ENCODE measurements at places on chromosomes 7 and 10.

GRCh38 chr7:138875794-138876193, 77.8 kb upstream of the ATP6V0A4 start:
- no peak for DNase-seq

DNA sequence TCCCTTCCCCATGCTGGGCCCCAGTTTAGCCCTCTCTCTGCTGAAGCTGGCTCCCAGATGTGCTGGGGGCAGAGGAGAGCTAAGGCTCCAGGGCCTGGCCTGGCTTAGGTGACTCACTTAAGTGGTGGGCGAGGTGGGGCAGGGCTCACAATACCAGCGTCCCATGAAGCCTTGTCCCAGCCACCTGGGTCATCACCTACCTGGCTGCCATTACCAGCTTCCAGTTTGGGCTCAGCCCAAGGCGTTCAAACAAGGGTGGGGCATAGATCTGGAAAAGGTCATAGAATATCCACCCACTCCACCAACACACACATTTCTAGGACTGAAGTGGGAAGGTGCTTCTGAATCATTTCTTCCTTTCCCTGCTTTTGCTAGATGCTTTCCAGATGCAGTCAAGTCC, 8.3 kb downstream of the KAZALD1 start:
- DNase-seq, result no peak

GRCh38 chr7:74713567-74713966, 56.0 kb downstream of the GTF2I start:
- DNase-seq, result no peak

DNA sequence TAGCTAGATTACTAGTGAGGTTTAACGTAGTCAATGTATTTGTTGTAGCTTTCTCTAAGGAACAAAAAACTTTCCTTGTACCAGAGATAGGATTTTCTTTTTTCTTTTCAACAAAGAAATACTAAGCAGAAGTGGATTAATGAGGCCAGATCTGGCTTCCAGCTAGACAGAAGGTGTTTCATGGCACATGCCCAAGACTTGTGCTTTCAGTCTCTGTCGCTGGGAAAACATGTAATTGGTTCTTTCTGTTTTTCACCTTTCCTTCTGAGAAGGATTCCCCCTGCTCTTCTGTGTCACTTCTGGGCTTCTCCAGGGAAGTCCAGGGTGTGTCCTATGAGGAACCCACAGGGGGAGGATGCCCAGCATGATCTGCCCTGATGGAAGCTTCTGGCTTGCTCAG, 492.2 kb downstream of the CCSER2 start:
- DNase-seq, result no peak

GRCh38 chr7:13751766-13752165, 237.7 kb downstream of the ETV1 start:
- DNase-seq, result no peak

GRCh38 chr7:139629392-139630082, 106.1 kb downstream of the CLEC2L start:
- DNase-seq, result no peak

DNA sequence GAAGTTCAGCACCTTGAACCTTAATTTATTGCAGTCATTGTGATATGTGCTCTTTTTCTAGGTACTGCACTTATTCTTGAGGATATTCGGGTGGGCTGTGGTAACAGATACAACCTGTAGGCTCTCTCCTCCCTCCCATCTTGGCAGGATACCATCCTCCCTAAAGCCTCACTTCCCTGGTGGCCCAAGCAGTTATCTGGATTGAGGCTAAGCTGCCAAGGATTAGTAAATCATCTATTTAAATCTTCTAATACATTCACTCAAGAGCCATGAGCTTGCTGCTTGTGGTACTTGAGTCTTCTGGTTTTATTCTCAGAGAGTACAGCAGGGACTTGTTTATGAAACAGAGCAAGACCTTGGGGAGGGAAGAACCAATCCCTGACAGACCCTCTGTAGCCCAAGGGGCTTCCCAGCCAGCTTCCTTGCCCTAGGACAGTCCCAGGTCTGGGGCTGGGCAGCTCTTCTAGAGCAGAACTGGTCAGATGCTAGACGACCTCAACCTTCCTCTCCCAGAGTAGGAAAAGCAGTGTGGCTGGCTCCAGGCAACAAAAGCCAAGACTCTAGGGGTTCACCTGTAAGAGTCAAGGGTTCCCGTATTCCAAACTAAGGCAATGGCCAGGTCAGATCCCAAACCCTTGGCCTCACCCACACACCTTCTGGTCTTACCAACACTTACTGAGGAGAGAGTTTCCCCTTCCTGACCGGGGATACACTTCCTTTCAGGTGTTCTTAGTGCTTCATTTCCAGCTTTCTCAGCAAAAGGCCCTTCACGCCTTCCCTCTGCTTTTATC, 21.3 kb downstream of the WNT8B start:
- DNase-seq, result no peak

GRCh38 chr10:132061030-132061429, 4.7 kb upstream of the JAKMIP3 start:
- no peak for DNase-seq

- DNase-seq, result no peak
Measured at GRCh38 chr7:106270122-106270977, 14.4 kb downstream of the NAMPT start.

GRCh38 chr7:479948-480499, 39.6 kb downstream of the PDGFA start:
- DNase-seq, result no peak

DNA sequence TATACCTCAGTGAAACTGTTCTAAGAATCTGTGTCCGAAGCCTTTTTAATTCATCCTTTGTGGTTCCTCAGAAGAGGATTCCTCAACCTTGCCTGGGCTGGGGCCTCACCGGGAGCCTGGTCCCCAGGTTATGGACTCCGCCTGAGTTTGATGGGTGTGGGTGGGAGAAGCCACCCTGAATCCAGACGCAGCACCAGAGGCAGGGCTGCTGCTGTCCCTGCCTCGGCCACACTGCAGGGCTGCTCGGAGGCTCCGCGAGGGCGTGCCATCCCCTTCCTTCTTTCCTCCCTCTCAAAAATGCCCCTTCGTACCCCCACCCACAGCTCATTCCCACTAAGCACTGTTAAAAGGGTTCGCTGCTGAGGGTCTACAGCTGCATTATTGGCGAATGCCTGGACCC, 146.3 kb downstream of the ADARB2 start:
- DNase-seq, result no peak

DNA sequence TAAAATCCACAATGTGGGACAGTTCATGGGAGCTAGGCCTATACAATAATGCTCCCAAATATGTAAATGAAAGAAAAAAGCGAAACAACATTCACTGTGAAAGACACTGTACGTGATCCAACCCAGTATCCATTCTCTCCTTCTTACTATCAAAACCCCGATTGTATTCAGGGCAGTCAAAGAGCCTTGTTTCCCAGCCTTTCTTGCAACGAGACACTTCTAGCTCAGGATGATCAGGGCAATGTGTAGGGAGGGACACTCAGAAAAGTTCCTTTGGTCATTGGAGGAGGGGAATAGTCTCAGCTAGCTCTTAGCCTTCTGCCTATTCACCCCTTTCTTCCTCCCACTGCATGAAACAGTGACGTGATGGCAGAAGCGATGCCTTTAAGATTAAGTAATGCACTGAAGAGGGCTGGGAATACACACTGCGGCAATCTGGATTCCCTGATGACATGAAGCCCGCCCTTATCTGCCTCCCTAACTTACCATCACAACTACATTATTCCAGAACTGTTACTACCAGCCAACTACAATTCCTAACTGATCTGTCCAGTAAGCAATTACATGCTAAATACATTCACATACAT, 27.3 kb downstream of the UBE2H start:
- DNase-seq, result no peak

- DNase-seq, result peak; percentile 2
Measured at GRCh38 chr7:111931016-111931517, 275.1 kb downstream of the DOCK4 start.

GRCh38 chr7:117707080-117707479, 166.2 kb downstream of the CTTNBP2 start:
- no peak for DNase-seq

- no peak for DNase-seq
Measured at GRCh38 chr7:139973101-139974050, 89.4 kb downstream of the PARP12 start.

DNA sequence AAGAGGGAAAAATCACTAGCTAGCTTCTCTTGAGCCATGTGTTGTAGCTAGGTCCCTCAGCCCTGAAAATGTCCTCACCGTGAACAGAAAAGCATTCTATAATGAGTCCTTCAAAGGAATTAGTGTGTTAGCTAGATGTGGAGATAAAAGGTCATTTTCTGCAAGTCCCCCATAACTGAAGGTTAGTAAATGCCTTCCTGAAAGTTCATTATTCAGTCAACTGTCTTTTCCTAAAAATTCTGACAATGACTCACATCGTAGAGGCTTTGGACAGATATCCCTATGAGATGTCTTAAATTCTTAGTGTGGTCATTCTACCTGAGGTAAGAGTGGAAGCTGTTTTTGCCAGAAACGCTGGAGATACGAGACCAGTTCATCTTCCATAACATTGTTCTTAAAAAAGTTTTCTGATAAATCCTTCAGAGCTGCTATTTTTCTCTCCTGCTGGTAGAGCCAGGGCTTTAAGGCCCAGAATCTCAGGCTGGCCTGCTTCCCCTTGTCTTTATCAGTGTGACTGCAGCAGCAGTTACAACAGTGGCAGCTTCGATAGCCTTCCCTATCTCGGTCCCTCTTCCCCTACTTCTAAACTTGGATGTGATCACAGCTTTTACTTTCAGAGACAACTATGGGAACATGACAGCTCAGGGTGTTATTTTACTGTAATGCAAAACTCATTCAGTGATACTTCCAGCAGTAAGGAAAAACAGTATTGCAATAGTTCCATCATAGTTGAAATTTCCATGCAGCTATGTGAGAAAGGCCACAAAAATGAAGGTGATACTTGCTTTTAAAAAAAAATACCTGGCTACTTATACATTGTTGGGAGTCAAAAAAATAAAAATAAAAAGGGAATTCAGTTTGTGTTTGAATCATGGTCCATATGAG, 37.3 kb upstream of the PRKAR2B start:
- no peak for DNase-seq

DNA sequence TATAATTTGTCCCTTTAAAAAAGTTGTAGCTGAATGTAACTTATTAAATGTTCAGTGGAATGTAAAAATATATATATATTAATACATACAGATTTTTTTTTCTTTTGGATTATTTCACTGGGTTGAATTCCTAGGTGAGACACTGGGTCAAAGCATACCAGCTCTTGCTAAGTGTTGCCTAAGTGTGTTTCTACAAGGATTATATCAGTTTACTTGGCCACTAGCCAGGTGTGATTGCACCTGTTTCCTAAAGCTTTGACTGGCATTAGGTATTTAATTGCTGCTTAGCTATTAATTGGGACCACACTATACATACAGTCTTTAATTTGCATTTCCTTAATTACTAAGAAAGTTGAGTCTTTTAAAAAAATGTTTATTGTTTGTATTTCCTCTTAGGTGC, 5.5 kb upstream of the ELOVL3 start:
- DNase-seq, result no peak

GRCh38 chr10:641149-642010, 48.1 kb downstream of the DIP2C start:
- DNase-seq, result no peak
